ENCODE measurements at places on chromosomes 4 and X.

DNA sequence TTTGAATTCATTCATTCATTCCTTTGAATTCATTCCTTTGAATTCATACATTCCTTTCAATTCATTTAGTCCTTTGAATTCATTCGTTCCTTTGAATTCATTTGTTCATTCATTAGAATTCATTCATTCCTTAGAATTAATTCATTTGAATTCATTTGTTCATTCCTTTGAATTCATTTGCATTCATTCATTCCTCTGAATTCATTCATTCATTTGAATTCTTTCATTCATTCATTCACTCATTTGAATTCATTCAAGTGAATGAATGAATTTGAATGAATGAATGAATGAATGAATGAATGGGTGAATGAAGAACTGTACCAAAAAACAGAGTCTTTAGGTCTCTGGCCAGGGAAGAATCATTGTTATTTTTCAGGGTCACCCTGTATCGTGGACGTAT, 216.6 kb downstream of the DHRSX start:
- no peak for DNase-seq

DNA sequence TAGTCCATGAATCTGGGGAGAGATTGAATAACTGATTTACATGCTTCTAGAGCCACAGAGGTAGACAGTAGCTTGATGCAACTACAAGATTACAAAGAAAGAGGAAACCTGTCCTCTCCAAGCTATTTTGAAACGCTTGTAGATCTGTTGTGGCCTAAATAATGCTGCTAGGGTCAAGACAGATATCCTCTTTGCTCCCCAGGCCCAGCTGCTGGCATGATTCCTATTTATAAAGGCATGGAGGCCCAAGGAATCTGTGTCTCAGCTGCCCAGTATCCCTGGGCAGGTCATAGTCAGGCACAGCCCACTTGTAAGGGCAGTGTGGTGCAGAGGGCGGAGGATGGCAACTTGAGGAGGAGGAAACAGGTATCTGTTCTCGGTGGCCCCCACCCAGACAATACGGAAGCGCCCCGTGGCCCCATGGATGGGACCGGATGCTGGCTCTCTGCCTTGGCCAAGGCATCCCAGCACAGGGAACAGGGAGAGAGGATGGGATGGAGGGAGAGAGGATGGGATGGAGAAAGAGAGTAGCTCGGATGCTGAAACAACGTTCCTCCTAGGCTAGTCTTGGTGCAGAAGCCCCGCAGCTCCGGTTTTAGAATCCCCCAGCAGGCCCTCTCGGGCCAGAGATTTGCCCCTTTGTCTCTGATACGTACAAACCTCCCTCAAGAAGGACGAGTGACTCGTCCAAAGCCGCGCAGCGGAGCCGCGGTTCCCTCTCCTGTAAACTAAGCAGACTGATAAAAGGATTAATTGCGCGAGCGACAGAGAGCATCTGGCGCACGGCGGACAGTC, 767 bp upstream of the SMIM20 start:
- DNase-seq = peak; percentile 34

GRCh38 chr4:91113130-91113706, 986.0 kb downstream of the CCSER1 start:
- no peak for DNase-seq

DNA sequence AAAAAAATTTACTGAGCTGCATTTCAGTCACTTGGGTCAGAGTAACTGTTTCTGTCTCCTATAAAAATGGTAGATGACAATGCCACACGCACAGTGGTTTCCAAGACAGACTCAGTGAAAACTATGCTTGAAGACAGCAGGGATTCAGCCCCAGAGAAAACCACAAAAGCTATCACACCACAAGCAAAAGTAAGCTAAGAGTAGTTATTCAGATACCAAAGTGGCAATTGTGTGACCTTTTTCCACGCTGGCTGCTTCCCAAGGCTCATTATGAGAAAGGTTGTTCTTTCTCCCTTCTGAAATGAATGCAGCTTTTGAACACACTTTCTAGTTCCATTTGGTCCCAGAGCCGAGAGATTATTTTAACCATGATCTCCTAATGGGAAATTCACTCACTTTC, 46.4 kb upstream of the GPM6B start:
- no peak for DNase-seq

DNA sequence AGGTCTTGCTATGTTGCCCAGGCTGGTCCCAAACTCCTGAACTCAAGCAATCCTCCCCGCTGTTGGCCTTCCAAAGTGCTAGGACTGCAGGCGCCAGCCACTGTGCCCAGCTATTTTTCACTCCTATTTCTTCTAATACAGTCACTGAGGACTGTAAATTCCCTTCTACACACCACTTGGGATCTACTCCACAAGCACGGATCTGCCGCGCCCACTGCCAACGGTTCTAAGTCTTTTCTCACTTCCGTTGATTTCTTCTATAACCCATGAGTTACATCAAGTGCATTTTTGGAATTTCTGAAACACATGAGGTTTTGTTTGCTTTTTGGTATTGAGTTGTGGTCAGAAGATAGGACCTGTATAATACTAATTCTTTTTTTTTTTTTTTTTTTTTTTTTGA, 48.6 kb downstream of the FAM53A start:
- DNase-seq = no peak

- no peak for DNase-seq
Measured at GRCh38 chrX:104566681-104567501, 892 bp downstream of the IL1RAPL2 start.

DNA sequence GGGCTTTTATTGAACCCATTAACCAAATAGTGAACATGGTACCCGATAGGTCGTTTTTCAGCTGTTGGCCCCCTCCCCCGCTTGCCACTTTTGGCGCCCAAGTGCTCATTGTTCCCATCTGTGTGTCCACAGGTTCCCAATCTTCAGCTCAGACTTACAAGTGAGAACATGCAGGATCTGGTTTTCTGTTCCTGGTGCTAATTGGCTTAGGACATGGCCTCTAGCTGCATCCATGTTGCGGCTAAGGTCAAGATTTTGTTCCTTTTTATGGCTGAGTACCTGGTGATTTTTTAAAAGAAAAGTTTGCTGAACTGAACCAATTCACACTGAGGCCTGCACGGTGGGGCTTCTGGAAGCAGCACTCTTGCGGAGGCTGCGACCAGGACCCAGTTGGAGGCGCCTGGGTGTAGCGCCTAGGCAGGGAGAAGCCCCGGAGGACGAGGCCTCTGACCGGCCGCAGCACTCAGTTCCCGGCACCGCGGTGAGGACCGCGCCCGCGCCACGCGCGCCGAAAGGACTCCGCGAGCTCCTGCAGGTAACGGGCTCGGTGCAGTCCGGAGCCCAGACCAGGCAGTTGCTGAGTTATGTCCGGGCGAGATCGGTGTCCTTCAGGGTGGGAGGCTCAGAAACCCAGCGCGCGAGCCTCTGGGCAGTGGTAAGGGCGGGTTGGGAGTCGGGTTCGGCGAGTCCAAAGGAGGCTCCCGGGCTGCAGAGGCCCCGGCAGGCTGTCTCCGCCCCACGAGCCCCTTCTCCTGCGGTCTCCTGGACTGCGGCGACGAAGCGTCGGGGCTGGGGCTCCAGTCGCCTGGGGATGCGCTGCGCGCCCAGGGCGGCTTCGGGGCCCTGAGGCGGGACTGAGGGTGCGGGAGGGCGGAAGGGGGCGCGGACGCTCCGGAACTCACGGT, 15.8 kb upstream of the SLC25A4 start:
- no peak for DNase-seq

GRCh38 chrX:27336466-27337091, 126.6 kb downstream of the PPP4R3C start:
- DNase-seq = peak; percentile 17

Data from MV-4-11 (cell line).